Hematopoietic multipotent progenitor cell treated with erythropoietin and hydrocortisone succinate and interleukin-3 and kit ligand, for 4 days (in vitro differentiated cells): ENCODE measurements at places on chromosomes 4 and X.
A peak's percentile ranks its signal among the peaks of the same experiment; 100 is the strongest.

DNA sequence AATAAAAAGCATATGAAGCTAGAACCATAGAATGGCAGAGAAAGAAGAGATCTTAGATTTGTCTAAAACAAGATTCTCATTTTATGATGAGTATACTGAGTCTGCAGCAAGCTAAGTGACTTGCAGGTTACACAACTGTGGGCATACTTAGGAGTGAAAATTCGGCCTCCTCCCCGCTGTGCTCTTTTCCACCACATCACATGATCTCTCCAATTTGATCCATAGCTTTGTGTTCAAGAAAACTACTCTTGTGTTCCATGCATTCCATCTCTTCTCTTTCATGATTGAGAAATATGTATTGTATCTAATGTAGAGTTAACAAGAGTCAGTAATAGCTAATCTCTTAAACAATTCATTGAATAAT, 234.3 kb downstream of the SCFD2 start:
- DNase-seq: no peak

DNA sequence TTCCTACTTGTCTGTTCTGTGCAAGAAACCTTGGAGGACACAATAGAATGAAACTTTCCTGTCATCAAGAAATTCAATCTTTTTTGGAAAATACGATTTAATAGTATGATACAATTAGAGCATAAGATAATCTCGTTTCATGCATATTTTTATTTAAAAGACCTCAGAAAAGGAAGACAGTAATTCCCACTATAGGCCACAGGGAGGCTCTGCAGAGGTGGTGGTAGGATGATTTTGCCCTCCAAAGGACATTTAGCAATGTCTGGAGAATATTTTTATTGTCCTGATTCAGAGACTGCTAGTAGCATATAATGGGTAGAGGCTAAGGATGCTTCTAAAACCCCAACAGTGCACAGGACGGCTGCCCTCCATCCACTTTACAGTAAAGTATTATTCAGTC, 68.7 kb downstream of the PAK3 start:
- peak; percentile 28 for DNase-seq

GRCh38 chrX:27619975-27620374, 29.8 kb downstream of the DCAF8L2 start:
- DNase-seq: peak; percentile 26

DNA sequence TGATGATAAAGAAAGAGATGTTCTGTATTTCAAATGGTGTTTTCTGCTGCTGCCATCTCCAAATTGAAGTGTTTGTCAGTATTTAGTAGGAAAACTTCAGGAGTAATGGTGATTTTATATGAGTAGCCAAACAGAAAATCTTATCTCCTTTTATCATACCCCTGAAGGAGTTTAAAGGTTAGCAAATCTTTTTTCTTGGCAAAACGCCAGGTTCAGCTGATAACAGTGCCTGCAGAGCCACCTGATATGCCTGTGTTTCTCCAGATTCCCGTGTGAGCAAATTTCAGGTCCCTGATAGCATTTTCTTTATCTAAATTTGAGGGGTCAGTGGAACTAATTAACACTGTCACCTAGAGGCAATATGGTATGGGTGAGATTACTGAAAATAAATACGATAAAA, 65.8 kb upstream of the ETNPPL start:
- DNase-seq: peak; percentile 14

GRCh38 chr4:108210989-108211835, 42.5 kb upstream of the LEF1 start:
- DNase-seq: no peak

- peak; percentile 71 for DNase-seq
Measured at GRCh38 chr4:152735396-152735859, 44.1 kb downstream of the TIGD4 start.

- DNase-seq: peak; percentile 6
Measured at GRCh38 chrX:150062292-150063137, 124.2 kb upstream of the EOLA2 start.

GRCh38 chrX:15206306-15206705, 63.6 kb downstream of the ASB9 start:
- peak; percentile 59 for DNase-seq

GRCh38 chr4:186158021-186158813, 33.1 kb upstream of the CYP4V2 start:
- no peak for DNase-seq

GRCh38 chr4:102319594-102319993, 25.7 kb downstream of the SLC39A8 start:
- no peak for DNase-seq

DNA sequence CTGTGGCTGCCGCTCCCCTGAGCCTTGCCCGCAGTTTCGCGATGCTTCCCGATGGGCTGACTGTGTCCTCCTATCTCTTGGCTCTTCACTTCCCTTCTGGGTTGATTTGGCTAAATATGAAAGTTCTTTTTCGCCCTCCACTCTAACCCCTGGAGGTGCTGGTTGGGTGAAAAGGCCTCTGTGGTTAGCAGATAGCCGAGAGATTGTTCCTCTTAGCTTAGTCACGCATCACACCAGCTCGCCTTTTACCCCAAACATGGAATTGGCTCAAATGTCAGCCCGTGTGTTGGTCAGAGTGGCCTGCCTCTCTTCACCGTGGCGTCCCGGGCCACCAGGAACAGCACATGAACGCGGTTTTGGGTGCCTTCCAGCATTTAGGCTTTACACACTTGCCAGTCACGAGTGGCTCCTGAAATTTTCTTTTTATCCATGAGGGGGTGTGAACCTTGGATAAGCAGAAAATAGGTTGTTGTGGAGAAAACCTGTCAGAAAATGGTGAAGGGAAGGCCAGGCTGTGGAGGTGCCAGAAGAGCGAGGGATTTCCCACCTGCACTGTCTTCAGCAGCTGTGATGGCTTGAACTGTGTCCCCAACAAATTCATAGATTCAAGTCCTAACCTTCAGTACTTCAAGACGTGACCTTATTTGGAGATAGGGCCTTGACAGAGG, 8.9 kb downstream of the CLCN4 start:
- DNase-seq: peak; percentile 93

- DNase-seq: peak; percentile 57
Measured at GRCh38 chr4:129043523-129043922, 49.8 kb downstream of the SCLT1 start.

DNA sequence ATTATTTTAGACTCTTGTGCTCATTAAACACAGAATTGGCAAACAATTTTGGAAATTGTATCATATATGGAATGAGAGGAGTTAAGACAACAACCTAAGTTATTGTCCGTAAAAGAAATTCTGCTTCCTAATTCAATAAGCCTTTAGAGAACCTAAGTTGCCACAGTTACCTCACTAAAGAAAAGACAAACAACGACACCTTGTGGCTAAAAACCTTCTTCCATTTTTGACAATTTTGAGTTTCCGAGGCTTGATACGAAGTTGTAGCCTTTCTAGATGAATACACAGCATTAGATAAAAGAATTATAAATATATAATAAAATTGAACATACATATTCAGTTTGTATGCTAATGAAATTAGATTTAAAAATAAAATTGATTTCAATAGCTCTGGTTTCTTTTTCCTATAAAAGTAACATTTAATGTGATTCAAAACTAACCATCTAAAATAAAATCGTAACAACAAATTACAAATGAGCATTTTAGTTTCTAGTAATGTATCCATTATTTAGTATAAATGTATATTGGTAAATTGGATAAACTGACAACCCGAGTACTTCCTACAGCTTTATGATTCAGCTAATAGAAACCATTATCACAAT, 275.1 kb downstream of the GPM6A start:
- DNase-seq: peak; percentile 77

DNA sequence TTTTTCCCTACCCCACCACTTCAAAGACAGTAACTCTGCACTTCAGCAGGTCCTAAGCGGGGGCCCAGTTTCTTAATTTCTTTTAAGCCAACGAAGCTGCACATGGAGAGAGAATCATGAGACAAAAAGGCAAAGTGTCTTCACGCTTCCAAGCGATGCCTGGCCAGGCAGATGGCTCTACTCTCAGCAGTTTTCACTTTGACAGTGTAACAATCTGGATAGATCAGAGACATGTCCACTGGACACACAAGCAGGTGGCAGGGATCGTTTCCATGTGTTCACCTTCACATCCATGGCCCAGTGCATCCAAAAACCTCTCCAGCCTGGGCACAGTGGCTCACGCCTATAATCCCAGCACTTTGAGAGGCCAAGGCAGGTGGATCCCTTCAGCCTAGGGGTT, 27.8 kb downstream of the PPP2R2C start:
- DNase-seq: no peak

DNA sequence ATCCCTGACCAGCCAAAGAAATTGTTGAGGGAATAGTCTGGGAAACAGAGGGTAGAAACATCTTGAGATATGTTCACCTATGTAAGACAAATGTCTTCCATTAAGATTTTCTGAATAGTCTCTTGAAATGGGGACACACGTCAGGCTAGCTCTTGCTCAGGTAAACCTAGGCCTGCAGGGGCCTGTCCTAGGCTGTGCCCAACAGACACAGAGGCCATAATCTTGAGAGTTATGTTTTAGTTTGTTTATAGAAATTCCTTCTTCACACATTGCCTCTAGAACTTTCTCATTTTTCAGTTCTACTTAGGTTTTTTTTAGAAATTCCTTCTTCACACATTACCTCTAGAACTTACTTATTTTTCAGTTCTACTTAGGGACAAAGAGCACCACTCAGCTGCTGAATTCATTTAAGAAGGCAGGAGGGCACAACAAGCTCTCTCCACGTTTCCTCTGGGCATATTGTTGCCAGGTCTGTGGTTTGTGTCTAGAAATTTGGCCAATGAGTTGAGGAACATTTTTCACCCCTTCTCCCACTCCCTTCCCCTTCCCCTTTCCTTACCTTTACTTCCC, 94.9 kb downstream of the ARHGAP24 start:
- DNase-seq: no peak

DNA sequence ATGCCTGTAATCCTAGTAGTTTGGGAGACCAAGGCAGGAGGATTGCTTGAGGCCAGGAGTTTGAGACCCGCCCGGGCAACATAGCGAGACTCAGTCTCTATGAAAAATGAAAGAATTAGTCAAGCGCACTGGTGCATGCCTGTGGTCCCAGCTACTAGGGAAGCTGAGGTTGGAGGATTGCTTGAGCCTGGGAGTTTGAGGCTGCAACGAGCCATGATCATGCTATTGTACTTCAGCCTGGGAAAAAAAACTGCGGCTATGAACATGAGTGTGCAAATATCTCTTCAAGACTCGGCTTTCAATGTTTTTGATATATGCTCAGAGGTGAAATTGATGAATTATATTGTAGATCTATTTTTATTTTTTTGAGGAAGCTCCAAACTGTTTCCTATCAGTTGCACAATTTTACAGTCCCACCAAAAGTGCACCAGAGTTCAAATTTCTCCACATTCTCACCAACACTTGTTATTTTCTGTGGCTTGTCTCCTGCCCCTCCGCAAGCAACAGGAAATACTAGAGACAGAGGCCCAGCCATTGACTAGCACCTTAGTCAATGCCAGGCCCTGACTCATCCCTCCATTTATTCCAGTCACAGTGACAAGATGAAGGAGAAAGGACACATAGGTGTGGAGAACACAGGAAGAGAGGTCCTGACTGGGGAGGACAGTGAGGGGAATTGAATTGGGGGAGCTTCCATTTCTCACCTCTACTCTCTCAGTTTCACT, 33.1 kb upstream of the ZNF41 start:
- no peak for DNase-seq

GRCh38 chr4:76850010-76850441, 47.9 kb downstream of the SOWAHB start:
- DNase-seq: no peak

GRCh38 chr4:79210636-79211049, 115.2 kb downstream of the NAA11 start:
- no peak for DNase-seq

DNA sequence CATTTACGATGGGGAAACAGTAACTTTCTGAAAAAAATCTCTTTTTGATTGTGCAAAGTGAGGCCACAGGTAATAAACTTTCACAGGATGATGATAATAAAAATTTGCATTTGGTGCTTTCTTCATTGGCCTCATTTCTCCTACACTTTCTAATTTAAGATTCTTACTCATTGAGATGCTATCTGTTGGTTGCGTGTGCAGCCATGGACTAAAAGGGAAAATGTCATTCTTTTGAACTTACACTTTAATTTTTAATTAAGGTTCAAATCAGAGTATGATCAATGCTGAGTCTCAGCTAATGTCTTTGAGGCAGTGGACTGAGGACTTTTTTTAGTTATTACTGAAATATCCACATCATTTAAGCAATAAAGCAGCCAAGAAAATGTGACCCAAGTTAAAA, 87.6 kb downstream of the SEL1L3 start:
- no peak for DNase-seq

DNA sequence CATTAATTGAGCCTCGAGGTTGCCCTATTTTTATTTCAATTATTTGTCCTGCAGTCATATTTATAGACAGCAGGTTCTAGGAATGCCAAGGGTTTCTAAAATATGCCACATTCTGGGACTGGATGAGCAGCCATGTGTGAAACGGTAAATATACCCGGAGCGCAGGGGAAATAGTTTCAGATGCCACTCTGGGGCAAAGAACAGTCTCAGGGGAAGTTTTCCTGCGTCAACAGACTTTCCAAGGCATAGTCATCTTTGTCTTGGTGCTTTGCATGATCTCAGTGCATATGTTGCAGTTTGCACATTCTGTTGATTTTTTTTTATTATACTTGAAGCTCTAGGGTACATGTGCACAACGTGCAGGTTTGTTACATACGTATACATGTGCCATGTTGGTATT, 71.0 kb downstream of the GPAT3 start:
- DNase-seq: no peak
